ENCODE measurements at places on chromosomes 6 and 20. TPM values are rescaled to one million over a fixed set of nuclear protein-coding genes. Genes with fewer than 3 reads are reported as not detected.

- DNase-seq = peak; percentile 19
Measured at GRCh38 chr6:56953597-56954402, 1.1 kb upstream of the BEND6 start.

SKIC2 gene
- 76.7 TPM for total RNA-seq

GRCh38 chr6:128482642-128483041 lies 37.8 kb downstream of the PTPRK start:
- peak; percentile 67 for DNase-seq

HCRTR2 gene
- total RNA-seq = not detected

GRCh38 chr6:70806086-70806485 lies 138.4 kb downstream of the SMAP1 start:
- DNase-seq = no peak

C20orf144 gene
- total RNA-seq = not detected

GRCh38 chr6:11163932-11164331 lies 52.4 kb upstream of the ERVFRD-1 start:
- DNase-seq = no peak

- no peak for DNase-seq
Measured at GRCh38 chr6:90586546-90586835, 381 bp downstream of the MAP3K7 start.

GRCh38 chr6:32290886-32291450 lies 67.1 kb upstream of the NOTCH4 start:
- peak; percentile 77 for DNase-seq

All from endothelial cell of umbilical vein (primary cell).